ENCODE measurements at places on chromosomes 1 and 21. TPM values are rescaled to one million over a fixed set of nuclear protein-coding genes. Genes with fewer than 3 reads are reported as not detected.

The ERO1B gene
- total RNA-seq = 11.5 TPM

The ACTA1 gene
- total RNA-seq = not detected

The ZMYM4 gene
- 19.7 TPM for total RNA-seq

The SYT2 gene
- total RNA-seq = not detected

The PPP1R8 gene
- 32.3 TPM for total RNA-seq

The GNG12 gene
- total RNA-seq = 122 TPM

The VWA5B1 gene
- total RNA-seq = not detected

The BACE2 gene
- total RNA-seq = 22.8 TPM

The ANGPTL3 gene
- not detected for total RNA-seq

The CDKN2C gene
- 13.4 TPM for total RNA-seq

The CHTOP gene
- 67.4 TPM for total RNA-seq

The GPR89A gene
- total RNA-seq = 19.0 TPM

The CYP4A22 gene
- not detected for total RNA-seq

The TTC24 gene
- total RNA-seq = not detected

The AKNAD1 gene
- total RNA-seq = 0.98 TPM

The NEGR1 gene
- 6.7 TPM for total RNA-seq

The TSPAN2 gene
- 40.5 TPM for total RNA-seq

The LRRC38 gene
- total RNA-seq = not detected

The FAM131C gene
- total RNA-seq = not detected

The PADI2 gene
- 2.8 TPM for total RNA-seq

The PGLYRP3 gene
- not detected for total RNA-seq

Measured in uterus (tissue), 4 donors.